CD4-positive, alpha-beta T cell treated with Interleukin-17A for 4 hours (primary cell): ENCODE measurements at places on chromosomes 3 and 15.

- DNase-seq, result no peak
Observed at GRCh38 chr3:24318677-24319287, 175.9 kb downstream of the THRB start.

DNA sequence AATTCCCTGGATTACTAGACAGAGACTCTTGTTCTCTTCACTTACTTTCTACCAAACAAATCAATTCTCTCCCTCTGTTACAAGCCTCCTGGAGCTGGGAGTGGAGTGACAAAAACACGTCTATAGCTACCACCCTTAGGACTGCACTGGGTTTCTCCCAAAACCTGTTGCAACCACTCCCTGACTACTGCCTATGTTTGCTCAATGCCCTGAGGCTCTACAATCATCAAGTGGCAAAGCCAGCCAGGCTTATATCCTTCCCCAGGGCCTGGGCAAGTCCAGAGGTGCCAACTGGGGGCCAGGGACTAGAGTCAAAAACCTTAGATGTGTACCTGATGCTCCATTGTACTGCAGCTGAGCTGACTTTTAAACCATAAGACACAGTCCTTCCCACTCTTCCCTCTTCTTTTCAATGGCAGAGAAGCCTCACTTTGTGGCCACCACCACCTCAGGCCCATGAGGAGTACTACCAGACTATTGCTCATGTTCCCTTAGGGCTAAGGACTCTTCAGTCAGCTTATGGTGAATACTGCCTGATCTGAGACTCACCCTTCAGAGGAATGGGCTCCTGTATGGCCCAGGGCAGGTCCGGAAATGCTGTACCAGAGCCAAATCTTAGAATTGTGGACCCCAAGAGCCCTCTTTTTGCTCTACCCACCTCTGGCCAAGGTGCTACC lies 125.4 kb upstream of the PLCL2 start:
- DNase-seq, result no peak

GRCh38 chr3:69687641-69688040 lies 51.6 kb upstream of the MITF start:
- DNase-seq, result no peak

DNA sequence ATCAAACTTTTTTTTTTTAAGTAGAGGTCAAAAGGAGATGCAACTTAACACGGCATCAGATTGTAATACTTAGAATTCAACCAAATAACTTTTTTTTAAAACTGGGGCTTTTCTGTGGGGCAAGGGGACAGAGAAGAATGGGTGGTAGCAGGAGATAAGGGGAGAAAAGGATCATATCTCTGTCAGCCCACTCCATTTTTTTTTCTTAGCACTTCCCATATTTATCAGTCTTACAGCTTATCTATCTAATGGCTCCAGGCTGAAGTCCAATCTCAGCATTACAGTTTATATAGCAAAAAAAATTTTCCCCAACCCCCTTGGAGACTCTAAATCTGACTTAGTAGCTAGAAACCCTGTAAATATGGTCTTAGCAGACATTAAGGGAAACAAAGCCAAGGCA lies 69.3 kb downstream of the PIK3R4 start:
- DNase-seq, result no peak

- no peak for DNase-seq
Observed at GRCh38 chr3:168250415-168250861, 154.7 kb upstream of the GOLIM4 start.

- DNase-seq, result no peak
Observed at GRCh38 chr3:117017135-117017894, 307.7 kb downstream of the TUSC7 start.

DNA sequence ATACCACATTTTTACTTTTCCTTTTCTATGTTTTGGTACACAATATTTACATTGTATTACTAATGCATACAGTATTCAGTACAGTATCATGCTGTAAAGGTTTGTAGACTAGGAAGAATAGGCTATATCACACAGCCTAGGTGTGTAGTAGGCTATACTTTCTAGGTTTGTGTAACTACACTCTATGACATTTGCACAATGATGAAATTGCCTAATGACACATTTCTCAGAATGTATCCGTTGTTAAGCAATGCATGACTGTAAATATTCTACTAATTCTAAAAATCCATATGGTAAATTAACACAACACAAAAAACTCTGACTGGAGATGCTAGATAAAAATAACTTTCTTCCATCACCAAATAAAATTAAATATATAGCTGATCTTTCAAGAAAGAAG lies 16.2 kb downstream of the NEDD4 start:
- DNase-seq, result no peak

GRCh38 chr15:63556736-63557135 lies 40.5 kb upstream of the FBXL22 start:
- DNase-seq, result no peak

DNA sequence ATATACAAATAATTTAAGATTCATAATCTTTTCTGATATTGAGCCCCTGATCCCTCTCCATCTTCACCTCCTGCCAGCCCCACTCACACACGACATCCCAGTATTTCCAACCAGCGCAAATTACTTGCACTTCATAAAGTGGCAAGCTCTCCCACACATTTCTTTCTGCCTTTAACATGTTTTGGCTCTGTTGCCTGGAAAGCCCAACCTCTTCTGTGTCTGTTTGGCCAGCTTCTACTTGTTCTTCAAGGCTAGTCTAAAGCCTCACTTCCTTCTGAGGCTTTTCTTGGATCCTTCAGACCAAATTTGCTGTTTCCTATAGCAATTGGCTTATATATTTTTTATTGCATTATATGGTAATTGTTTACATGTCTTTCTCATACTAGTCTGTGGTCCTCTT lies 5.1 kb upstream of the TM6SF1 start:
- no peak for DNase-seq

- no peak for DNase-seq
Observed at GRCh38 chr3:139427283-139428060, 38.0 kb upstream of the COPB2 start.

DNA sequence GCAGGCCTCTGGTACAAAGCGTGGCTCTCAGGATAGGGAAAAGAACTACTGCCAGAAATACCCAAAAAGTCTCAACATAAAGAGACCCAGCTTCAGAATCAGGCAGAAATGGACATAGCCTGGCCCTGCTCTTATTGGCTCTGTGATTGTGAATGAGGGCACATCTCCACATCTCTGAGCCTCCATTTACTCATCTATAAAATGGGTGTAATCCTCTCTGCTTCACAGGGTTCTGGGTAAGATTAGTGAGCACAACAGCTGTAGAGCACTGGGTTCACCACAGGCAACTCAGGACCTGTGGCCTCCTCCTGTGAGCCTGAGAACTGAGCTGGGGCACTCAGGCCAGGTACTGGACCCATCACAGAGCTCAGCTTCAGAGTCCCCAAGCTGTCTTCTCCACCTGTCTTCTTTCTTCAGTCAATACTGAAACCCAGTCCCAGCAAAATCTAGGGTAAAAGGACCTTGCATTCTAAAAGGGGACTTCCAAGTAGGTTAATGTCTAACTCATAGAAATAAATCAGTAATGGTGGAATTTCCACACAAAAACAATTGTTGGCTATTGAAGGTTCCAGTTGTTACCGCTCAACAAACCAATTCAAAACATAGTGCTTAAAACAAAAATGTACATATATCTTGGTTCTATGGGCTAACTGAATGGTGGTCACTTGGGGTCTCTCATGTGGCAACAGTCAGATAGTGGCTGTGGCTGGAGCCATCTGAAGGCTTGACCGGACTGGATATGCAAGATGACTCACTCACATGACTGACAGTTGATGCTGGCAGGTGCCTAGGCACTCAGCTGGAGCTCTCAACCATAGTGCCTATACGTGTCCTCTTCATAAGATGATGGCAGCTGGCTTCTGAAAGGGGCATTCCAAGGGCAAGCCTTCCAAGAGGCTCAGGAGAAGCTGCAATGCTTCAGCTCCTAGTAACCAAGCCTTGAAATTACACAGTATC lies 47.3 kb downstream of the TRIM42 start:
- no peak for DNase-seq

GRCh38 chr3:51961602-51962569 lies 5.4 kb downstream of the PCBP4 start:
- DNase-seq, result no peak

- DNase-seq, result no peak
Observed at GRCh38 chr3:127959041-127959440, 44.0 kb downstream of the KBTBD12 start.

GRCh38 chr3:14647976-14648955 lies 3.3 kb upstream of the CCDC174 start:
- no peak for DNase-seq

DNA sequence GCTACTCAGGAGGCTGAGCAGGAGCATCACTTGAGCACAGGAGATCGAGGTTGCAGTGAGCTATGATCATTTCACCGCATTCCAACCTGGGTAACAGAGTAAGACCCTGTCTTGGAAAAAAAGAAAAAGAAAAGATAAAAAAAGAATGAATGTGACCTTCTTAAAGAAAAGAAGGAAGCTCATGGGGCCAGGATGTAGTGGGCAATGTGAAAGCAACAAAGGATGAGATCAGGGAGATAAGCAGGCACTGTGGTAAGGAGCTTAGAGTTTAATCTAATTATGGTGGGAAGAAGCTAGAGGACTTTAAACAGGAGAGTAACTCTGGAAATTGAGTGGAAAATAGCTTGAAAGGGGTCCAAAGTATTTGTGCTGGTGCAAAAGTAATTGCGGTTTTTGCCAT lies 231.6 kb upstream of the UBE2E2 start:
- DNase-seq, result no peak

DNA sequence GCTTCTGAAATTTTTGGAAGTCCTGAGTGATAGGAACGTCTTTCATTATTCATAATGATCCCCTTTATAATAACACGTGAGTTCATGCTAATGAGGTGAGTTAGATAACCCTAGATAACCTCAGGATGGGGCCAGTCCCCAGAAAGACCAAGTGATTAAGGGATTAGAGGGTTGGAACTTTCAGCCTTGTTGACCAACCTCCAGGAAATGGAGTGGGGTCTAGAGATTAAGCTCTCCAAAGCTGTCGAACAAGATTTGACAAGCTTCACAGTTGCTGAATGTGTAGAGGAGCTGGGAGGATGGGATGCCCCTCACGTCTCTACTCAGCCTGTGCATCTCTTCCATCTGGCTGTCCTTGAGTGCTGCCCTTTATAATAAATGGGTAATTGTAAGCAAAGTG lies 107.1 kb downstream of the ZMAT3 start:
- no peak for DNase-seq

DNA sequence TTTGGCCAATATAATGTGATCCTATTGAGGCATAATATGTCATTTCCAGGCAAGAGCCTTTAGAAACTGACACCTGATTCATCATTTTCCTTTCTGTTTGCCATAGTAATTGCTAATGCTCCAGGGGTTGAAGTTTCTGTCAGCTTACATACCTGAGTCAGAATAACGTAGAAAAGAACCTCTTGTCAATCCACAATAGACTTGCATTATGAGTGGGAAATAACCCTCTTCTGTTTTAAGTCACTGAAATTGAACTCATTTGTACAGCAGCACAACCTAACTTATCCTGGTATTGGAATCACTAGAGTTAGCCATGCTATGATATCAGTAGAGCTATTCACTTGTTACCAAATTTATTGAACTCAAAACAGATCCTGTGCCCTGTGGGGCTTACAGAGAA lies 101.7 kb upstream of the TP63 start:
- no peak for DNase-seq

DNA sequence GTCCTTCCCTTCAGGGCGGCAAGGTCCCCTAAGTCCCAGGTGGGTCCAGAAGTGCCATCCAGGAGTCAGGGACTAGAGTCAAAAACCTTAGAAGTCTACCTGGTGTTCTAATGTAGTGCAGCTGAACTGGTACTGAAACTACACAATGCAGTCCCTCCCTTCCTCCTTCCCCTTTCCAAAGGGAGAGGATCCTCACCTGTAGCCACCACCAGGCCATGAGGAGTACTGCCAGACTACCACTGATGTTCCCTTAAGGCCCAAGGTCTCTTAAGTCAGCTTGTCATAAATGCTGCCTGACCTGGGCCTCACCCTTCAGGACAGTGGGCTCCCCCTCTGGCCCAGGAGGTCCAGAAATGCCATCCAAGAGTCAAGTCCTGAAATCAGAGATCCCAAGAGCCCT lies 98.9 kb downstream of the ULK4 start:
- DNase-seq, result no peak

- DNase-seq, result no peak
Observed at GRCh38 chr15:52224211-52224610, 33.0 kb upstream of the GNB5 start.

- DNase-seq, result no peak
Observed at GRCh38 chr3:147419781-147420224, 10.6 kb downstream of the ZIC1 start.

GRCh38 chr15:95609096-95609495 lies 721.4 kb upstream of the NR2F2 start:
- no peak for DNase-seq

DNA sequence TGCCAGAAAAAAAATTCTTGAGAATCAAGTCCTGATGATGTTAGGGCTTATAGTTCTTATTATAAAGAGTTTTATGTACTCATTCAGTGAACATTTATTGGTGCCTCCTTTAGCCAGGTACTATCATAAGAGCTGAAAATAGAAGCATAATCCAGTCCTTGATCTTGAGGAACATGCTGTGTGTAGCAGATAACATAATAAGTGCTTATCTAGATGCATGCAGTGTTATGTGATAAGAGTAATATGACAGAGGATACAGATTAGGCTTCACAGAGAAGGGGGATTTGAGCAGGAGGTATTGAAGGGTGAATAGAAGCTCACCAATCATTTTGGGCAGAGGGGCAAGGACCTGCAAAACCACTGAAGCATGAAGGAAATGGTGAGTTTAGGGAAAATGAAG lies 1.1 kb downstream of the CCR2 start:
- no peak for DNase-seq

- no peak for DNase-seq
Observed at GRCh38 chr15:57503051-57503702, 88.5 kb upstream of the MYZAP start.

DNA sequence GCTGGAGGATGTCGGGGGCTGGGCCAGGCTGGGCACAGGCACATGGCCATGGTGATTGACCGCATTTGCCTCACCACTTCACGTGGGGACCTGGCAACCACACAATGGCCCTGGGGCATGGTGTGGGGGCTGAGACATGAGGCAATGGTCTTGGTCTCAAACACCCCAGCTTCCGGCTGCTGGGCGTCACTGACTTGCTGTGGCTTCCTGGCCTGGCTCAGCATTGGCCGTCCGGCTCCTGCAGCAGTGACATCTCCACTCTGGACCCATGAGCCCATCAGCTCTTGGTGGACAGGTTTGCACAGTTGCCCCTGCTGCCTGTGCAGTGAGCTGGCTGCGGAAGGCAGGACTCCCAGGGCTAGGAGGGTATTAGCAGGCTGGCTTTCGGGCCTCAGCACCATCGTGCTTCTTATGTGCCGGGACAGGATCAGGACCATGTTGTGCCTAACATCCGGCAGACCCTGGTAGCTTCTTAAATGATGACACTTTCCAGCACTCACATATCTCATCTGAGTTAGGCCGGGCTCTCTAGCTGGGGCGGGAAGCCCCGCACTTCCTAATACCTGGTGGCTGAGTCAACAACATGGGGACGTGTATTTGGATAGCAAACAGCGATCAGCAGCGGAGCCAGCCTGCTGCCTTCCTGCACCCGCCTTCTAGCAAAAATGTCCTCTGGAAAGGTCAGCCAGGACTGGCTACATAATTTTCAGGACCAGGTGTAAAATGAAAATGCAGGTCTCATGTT lies 34.1 kb downstream of the ZNF710 start:
- no peak for DNase-seq
